Activated CD4-positive, alpha-beta T cell treated with anti-CD3 and anti-CD28 coated beads, Interleukin-2, amount 10 ng/mL, durations not matched to agents 7 days and 5 days (primary cell): ENCODE measurements at places on chromosomes 1 and 21. TPM values are rescaled to one million over a fixed set of nuclear protein-coding genes. Genes with fewer than 3 reads are reported as not detected.

Gene CELSR2
- 5.2 TPM for total RNA-seq

Gene SELENBP1
- total RNA-seq, result not detected

Gene ITGB2
- total RNA-seq, result 439 TPM

Gene OPN3
- total RNA-seq, result 17.2 TPM

Gene MEGF6
- 20.7 TPM for total RNA-seq

Gene ITLN1
- not detected for total RNA-seq

Gene CYYR1
- not detected for total RNA-seq

Gene WDR47
- 8.8 TPM for total RNA-seq

Gene TMEM82
- total RNA-seq, result not detected

Gene ADAMTSL4
- 0.15 TPM for total RNA-seq

Gene SPRR2G
- not detected for total RNA-seq

Gene LCE1A
- total RNA-seq, result not detected

Gene ADAM30
- total RNA-seq, result not detected

Gene OR2T35
- total RNA-seq, result not detected

Gene SLFNL1
- 0.56 TPM for total RNA-seq

Gene NEK2
- total RNA-seq, result 51.9 TPM

Gene GFI1
- total RNA-seq, result 47.8 TPM

Gene FMO5
- total RNA-seq, result 0.48 TPM

Gene CRYAA
- total RNA-seq, result not detected

Gene LCE3D
- total RNA-seq, result not detected

Gene AXDND1
- 0.42 TPM for total RNA-seq

Gene OR10Z1
- total RNA-seq, result not detected

Gene KRTAP26-1
- total RNA-seq, result not detected

Gene EGLN1
- 39.7 TPM for total RNA-seq

Gene KRTAP20-2
- total RNA-seq, result not detected

Gene ATAD3C
- total RNA-seq, result 0.17 TPM

Gene CD84
- total RNA-seq, result 14.7 TPM

Gene RNU1-2
- 2,316 TPM for total RNA-seq

Gene RUNX3
- 125 TPM for total RNA-seq

Gene MIXL1
- total RNA-seq, result not detected
